ENCODE measurements at places on chromosomes 7 and 10.

GRCh38 chr10:71079761-71080380 lies 132.5 kb upstream of the UNC5B start:
- peak; percentile 16 for DNase-seq

GRCh38 chr10:92517034-92517655 lies 56.7 kb downstream of the IDE start:
- DNase-seq: peak; percentile 36

GRCh38 chr7:119421657-119422056 lies 851.3 kb upstream of the KCND2 start:
- no peak for DNase-seq

DNA sequence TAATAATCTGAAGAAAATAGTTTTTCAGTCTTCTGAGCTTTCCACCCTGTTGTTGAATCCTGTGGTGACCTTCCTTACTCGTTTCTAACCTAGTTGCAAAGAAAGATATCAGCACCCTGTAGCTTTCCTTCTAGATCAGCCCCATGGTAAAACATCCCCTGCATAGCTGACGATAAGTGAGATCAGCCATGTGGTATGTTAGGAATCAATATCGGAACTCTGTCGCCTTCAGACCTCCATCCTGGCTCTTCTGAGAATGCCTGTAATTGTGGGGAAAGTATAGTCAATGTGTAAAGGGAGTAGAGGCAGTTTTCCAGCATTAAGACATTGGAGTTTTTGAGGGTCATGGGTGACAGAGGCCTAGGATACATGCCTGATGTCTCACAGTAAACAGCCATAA lies 151.8 kb downstream of the LRRC4 start:
- DNase-seq: no peak

GRCh38 chr7:96495751-96496216 lies 173.9 kb upstream of the SLC25A13 start:
- no peak for DNase-seq

DNA sequence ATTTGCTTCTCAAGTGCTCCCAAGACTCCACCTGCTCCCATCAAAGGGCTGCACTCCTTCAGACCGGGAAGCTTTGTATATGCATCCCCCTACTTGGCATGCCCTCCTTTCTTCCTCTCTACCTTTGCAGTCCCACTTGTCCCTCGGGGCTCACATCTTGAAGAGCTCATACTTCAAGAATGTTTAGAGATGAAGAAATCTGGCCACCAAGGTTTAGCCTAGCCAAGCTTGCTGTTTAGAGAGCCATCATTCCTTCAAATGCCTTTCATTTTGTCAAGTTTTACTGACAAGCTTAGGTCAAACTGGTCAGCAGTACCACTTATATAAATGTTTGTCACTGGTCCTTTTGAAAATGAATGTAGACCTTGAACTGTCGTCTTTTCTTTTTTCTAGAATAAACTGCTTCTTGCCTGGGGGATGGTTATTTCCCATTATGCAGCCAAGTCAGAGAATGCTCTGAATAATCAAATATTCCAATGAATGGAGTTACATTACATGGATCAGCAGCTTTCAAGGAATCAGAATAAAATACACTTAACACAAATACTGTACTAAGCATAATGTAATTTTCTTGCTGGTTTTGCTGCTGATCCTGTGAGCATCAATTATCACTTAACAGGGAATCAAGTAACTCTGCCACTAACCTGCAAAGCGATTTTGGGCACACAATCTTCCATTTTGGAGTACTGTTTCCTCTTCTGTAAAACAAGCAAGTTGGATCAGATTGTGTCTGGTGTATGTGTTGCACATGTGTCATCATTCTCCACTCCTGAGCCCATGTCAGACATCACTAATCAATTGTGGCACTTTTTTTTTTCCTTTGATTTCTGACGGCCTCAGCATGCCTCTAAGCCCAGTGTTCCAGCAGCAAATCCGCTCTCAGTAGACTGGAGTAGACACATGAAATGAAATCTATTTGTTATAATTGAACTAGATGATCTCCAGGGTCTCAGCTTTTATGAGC lies 357.9 kb downstream of the PTEN start:
- DNase-seq: no peak

- DNase-seq: no peak
Observed at GRCh38 chr10:74058658-74059057, 60.7 kb downstream of the VCL start.

DNA sequence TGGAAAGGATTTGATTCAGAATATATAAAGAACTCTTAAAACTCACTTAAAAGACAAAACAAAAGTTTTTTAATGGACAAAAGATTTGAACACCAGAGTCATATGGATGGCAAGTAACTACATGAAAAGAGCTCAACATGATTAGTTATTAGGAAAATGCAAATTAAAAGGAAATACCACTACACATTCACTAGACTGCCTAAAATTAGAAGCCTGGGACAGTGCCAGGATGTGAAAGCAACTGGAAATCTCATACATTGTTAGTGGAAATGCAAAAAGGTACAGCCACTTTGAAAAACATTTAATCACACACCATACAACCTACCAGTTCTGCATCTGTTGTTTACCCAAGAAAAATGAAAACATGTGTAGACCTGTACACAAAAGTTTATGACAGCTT lies 48.8 kb downstream of the RALA start:
- no peak for DNase-seq

DNA sequence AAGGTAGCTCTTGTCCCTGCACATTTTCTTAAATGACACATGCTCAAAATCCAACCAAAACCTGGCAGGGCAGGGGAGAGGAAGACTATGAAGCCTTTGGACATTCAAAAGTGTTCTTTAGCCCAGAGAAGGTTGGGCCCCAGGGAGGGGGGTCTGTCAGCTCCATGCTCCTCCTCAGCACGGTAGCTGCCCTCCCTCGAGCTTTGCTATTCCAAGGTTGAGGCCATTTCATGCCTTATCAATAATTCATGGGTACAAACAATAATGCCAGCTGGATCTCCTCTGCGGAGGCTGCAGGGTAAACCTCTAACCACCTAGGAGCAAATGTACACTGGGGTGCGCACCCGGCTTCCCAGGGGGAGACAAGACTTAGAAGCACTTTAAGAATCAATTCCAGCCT lies 61.5 kb downstream of the SLIT1 start:
- no peak for DNase-seq

- DNase-seq: no peak
Observed at GRCh38 chr7:151016505-151016904, 7.8 kb downstream of the ATG9B start.

DNA sequence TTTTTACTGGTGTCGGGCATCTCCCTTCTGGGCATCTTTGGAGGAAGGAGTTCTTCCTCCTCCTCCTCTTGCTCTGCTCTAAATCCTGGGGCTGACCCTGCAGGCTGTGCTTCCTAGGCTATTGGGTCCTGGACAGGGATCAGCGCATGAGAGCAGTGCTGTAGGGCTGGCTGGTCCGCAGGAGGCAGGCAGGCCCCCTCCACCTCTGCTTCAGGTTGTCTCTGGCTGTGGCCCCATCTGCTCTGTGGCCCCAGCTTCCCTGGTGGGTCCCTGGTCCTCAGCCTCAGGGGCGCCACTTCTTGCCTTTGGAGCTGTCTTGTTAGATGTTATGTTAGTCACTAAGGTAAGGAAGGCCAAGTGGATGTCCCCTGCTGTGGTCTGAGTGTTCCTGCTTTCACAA lies 237.3 kb upstream of the PITRM1 start:
- no peak for DNase-seq

GRCh38 chr10:110419265-110419664 lies 78.4 kb upstream of the DUSP5 start:
- no peak for DNase-seq

- no peak for DNase-seq
Observed at GRCh38 chr7:47847207-47847606, 101.1 kb downstream of the PKD1L1 start.

DNA sequence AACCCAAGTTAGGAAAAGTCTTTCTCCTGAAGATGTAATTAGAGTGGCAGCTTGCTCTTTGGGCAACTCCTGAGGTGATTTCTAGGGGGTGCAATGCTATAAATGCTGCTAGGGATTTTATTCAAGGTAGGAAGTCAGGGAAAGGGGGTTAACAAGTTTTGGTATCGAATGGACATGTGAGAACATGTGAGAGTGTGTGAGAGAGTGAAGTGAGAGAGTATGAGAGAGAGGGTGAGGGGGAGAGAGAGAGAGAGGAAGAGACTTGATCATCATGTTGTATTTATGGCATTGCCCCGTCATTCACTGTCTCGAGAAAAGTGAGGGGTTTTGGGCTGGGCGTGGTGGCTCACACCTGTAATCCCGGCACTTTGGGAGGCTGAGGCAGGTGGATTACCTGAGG lies 50.9 kb downstream of the MCU start:
- no peak for DNase-seq

DNA sequence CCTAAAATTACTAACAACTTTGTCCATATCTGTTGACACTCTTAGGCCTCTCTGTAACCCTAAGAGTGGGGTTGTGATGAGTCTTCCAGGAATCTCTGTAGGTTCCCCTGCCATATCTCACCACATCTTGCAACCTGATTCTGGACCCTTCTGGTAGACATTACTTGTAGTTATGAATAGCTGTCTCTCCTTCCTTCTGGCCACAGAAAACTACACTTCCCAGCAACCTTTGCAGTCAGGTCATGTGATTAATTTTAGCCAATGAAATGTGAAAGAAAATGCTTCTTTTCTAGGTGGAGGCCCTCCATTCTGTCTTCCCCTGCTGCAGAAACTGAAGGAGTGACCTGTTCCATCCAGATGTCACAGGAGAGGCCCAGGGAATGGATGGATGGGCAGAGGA lies 147.6 kb upstream of the AOAH start:
- no peak for DNase-seq

- DNase-seq: no peak
Observed at GRCh38 chr7:52168085-52168484, 851.5 kb upstream of the COBL start.

DNA sequence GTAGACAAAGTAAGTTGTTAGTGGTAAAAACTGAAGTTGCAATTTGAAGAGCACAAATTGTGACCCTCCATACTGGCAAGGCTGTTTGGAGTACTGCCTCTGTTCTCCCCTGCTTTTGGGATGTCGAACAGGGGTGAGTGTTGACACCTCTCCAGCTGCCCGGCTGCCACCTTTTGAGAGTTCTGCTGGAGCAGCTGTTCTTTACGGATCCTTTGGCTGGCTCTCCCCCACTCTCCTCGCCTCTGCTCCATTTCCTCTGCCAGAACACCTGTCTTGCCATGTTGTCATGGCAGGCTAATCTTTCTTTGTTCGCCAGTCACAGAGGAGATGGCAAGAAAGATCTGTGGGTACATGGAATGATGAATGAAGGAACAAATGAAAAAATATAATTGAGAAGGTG lies 34.9 kb downstream of the INSYN2A start:
- DNase-seq: no peak

- DNase-seq: no peak
Observed at GRCh38 chr10:63286340-63286739, 153.2 kb downstream of the NRBF2 start.

GRCh38 chr10:178208-178607 lies 43.0 kb downstream of the ZMYND11 start:
- no peak for DNase-seq

DNA sequence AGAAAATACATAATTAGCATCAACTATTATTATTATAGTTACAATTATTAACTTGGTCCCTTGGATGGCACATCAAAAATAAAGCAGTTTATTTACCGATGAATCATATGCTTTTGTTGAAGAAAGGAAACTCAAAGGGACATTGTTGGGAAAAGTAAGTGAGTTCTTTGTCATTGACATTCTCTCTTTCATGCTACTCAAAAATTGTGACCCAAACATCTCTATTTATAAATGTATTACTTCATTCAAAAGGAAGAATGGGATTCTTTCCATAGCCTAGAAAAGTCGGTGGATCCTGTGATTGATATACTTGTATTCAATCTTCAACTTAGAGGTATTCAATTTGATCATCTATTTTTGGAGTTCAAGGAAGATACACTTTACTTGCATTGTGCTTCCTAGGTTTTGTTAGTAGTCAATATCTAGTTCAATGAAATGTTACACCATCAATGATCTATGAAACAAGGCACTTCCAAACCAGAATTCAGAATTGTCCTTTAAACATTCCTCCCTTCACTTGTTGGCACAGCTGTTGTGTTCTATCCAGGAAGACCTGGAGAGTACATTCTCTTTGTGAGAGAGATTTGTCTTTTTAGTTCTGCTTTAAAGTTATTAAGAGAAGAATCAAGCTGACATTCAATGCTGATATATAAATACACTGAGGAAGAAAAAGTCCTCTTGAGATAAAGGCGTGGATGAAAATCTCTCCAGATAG lies 235.2 kb downstream of the TMEM26 start:
- no peak for DNase-seq

GRCh38 chr7:148831782-148832181 lies 52.3 kb downstream of the EZH2 start:
- no peak for DNase-seq

DNA sequence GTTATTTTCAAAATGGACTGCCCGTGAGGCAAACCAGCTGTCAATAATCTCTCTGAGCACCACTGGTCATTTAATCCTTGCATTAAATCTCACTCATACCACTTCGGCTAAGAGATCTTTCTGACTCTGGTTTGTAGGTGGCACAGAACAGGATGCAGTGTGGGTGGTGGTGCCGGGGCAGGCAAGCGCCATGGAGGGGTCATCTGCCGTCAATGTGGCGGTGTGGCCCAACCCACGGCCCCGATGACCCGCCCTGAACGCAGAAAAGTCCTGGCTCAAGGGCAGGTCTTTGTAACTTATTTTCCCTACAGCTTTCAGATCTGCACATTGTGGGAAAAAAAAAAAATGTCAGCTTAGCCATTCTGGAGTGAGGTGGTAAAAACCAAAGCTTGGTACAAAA lies 73.2 kb upstream of the MGMT start:
- DNase-seq: no peak

GRCh38 chr10:60944058-60944909 lies at the start of gene RHOBTB1:
TSS of gene RHOBTB1 (minus strand) at chr10:60944185. CDS start at chr10:60911542, 32,643 bp downstream.
- DNase-seq: peak; percentile 51

GRCh38 chr10:62528441-62528840 lies 154.3 kb downstream of the ZNF365 start:
- DNase-seq: no peak

DNA sequence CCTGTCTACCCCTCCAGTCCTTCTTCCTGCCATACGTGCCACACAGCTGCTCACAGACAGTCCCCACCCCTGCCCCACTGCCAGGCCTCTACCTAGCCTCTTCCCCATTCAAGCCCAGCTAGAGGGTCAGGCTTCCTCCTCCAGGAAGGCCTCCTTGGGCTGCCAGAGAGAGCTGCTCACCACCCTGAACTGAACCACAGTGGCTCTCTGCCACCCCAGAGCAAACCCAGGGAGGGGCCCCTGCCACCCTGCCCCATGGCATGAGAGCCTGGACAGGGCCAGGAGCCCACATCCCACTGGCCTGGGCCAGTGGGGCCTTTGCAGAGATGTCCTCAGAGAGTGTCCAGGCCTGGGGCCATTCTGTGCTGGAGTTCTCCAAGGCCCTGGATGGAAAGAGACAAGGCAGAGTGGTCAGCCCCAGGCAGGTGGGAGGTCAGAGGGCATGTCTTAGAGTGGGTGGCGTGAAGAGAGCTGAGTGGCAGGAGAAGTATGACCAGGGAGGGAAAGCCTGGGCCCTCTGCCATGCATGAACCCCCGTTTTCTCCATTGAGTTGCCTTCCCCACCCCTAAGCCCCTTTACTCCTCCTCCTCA lies 40.4 kb downstream of the TMEM270 start:
- DNase-seq: no peak

GRCh38 chr10:62792261-62792660 lies 12.3 kb upstream of the ADO start:
- DNase-seq: no peak
